ENCODE measurements at places on chromosomes 4 and X.

GRCh38 chr4:123256901-123257300 lies 139.7 kb upstream of the SPRY1 start:
- DNase-seq, result no peak

GRCh38 chr4:62410371-62411003 lies 1210.4 kb downstream of the ADGRL3 start:
- no peak for DNase-seq

DNA sequence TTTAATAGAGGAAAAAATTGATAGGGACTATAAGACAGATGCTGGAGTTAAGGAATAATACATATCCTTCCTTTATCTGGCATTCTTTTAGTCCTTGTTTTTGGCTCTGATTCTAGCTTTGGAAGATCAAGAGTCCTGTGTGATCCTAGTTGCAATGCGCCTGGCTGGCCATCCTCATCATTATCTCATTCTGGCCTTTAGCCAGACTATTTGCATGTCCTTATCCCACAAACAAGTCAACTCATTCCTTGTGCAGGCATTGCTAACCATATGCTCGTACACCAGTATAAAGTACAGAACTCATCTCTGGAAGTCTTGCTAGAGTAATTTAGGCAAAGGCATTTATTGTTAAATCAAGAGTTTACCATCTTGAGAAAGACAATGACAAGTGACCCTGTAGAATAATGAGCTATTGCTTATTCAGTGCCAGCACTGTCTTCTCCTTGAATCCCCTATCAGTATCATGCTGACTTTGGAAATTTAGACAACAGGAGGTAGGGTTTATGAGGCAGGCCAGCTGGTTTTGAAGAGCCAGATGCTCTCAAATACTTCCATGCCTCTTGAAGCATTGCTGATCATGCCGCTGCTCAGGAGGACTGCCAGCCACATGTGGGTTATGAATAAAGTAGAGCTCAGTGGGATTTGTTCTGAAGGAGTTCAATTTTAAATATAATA lies 1730.3 kb upstream of the TENM3 start:
- no peak for DNase-seq

DNA sequence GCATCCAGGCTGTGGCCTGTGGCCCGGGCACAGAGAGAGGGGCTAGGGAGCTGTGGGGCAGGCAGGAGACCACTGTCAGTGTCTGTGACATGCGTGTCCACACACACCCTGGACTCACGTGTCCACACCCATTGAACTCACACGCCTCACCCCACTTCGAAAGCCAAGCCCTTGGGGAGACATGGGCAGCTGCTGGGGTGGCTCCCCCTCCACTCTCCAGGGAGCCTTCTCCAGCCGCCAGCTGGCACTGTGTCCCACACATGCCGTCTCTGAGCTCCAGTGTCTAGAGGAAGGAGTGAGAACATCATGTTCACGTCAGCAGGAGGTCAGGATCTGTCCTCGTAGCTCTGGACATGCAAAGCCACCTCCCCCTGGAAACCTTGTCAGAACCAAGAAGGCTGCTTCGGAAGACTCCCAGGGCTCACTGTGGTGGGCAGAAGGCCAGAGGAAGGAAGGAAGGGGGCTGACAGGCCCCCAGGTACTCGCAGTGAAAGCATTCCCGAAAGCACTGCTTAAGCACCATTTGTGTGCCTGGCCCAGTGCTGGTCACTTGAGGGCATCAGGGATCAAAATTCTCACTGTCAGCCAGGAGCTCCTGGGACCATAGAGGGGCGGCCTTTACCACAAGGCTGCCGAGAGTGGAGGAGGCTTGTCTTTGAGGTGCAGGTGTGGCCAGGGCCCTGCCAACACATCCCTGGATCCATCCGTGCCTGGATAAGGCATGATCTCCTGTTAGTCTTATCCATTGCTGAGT lies 61.4 kb downstream of the HTRA3 start:
- no peak for DNase-seq

GRCh38 chr4:117267317-117267716 lies 181.9 kb upstream of the TRAM1L1 start:
- no peak for DNase-seq

Measured in activated CD4-positive, alpha-beta T cell treated with anti-CD3 and anti-CD28 coated beads, Interleukin-2, amount 10 ng/mL, durations not matched to agents 7 days and 5 days (primary cell).